Coronary artery (tissue), 2 donors: ENCODE measurements at places on chromosomes 7 and 10.

- no peak for DNase-seq
Observed at GRCh38 chr10:129946859-129947258, 17.2 kb downstream of the EBF3 start.

- no peak for DNase-seq
Observed at GRCh38 chr10:20922451-20922850, 25.3 kb upstream of the NEBL start.

- no peak for DNase-seq
Observed at GRCh38 chr10:71840958-71841335, 10.1 kb downstream of the PSAP start.

- no peak for DNase-seq
Observed at GRCh38 chr10:130932326-130933007, 379.1 kb downstream of the TCERG1L start.

- peak; percentile 69 for DNase-seq
Observed at GRCh38 chr10:31580646-31581045, 261.6 kb downstream of the ZEB1 start.

DNA sequence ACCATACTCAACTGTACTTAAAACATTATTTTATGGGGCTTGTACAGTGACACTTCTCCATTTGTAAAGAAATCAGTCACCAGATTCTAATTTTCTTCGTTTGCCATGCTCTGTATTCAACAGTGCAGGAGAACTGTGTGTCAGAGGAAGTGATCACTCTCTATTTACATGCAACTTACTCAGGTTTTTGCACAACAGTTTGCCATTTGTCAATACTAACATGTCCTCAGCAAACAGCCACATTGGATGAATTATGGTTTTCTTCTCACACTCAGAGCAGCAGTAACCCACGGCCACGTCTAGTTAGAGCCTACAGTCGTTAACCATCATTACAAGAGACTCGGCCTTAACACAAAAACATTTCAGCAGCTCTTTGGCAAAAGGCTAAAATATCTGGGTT lies 69.2 kb upstream of the SP4 start:
- DNase-seq: no peak

GRCh38 chr7:12685550-12685949 lies 1.9 kb upstream of the ARL4A start:
- no peak for DNase-seq

- no peak for DNase-seq
Observed at GRCh38 chr10:98431016-98431415, 15.7 kb downstream of the HPS1 start.

- no peak for DNase-seq
Observed at GRCh38 chr7:145134377-145134776, 298.5 kb upstream of the TPK1 start.

DNA sequence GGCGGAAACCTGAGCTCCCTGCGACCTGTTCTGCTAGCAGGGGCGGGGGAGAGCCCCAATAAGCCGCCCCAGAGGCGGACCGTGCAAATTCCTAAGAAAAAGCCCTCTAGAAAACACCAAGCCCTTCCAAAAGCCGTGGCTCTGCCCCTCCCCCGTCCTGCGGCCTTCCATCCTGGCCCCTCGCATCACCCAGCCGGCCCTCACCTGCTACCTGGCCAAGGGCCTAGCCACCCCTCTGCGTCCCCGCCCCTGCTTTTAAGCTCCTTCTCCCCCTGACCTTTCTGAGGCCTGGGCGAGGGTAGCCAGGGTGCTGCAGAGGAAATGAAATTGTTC lies 24.9 kb downstream of the SKIDA1 start:
- DNase-seq: no peak

DNA sequence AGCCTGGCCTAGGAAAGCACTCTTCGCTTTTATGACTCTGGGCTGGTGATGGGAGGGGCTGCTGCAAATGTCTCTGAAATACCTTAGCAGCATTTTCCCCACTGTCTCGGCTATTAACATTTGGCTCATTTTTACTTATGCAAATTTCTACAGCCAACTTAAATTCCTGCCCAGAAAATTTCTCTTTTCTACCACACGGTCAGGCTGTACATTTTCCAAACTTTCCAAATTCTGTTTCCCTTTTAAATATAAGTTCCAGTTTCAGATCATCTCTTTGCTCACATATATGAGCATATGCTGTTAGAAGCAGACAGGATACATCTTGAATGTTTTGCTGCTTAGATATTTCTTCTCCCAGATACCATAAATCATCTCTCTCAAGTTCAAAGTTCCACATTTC lies 332.3 kb downstream of the ADK start:
- DNase-seq: no peak

GRCh38 chr10:11876324-11876723 lies 53.2 kb downstream of the PROSER2 start:
- no peak for DNase-seq

DNA sequence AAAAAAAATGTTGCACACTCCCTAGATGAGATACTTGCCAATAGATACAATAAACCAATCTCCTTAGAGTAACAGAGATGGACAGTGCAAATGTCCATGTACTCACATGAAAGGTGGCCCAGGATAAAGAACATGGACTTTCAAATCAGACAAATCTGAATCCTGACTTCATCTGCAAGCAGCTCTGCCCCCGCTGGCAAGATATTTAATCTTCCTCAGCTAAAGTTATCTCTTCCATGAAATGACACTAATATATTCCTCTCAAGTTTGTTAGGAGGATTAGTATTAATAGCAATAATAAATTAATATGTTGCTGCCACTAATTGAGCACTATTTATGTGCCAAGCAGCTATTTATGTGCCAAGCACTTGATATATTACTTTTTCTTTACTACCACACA lies 148.6 kb upstream of the YAE1 start:
- DNase-seq: no peak

- peak; percentile 55 for DNase-seq
Observed at GRCh38 chr10:124338276-124338925, 80.3 kb downstream of the OAT start.

GRCh38 chr7:95781961-95782586 lies 9.7 kb downstream of the DYNC1I1 start:
- DNase-seq: no peak

GRCh38 chr10:27252267-27253000 lies 11.8 kb upstream of the ACBD5 start:
- no peak for DNase-seq

GRCh38 chr10:87552248-87552929 lies 47.7 kb downstream of the MINPP1 start:
- no peak for DNase-seq

GRCh38 chr10:14820010-14820774 lies 17.6 kb downstream of the CDNF start:
- no peak for DNase-seq

GRCh38 chr7:17406738-17407137 lies 108.3 kb downstream of the AHR start:
- no peak for DNase-seq

DNA sequence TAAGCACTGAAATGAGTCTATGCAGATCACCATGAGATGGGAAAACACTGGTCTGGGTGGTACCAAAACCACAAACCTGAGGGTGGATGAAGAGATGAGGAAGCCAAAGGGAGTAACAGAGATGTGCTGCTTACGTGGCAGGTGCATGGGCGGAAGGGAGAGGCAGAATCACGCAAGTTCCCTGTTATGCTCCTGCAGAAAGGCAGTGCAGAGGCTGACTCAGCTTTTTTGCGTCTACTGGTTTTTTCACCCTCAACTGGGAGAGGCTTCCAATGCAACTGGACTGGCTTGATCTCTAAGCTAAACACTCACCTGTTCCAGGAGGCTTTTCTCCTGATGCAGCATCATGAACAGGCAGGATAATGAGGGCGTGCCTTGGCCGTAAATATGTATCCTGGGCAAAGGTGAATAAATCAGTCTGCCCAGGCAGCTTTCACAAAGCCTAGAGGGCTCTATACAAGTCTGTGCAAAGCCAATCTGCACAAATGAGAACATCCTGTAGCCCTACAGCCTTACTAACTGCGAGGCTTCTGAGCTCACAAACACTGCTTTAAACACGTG lies 95.4 kb upstream of the AFAP1L2 start:
- no peak for DNase-seq

DNA sequence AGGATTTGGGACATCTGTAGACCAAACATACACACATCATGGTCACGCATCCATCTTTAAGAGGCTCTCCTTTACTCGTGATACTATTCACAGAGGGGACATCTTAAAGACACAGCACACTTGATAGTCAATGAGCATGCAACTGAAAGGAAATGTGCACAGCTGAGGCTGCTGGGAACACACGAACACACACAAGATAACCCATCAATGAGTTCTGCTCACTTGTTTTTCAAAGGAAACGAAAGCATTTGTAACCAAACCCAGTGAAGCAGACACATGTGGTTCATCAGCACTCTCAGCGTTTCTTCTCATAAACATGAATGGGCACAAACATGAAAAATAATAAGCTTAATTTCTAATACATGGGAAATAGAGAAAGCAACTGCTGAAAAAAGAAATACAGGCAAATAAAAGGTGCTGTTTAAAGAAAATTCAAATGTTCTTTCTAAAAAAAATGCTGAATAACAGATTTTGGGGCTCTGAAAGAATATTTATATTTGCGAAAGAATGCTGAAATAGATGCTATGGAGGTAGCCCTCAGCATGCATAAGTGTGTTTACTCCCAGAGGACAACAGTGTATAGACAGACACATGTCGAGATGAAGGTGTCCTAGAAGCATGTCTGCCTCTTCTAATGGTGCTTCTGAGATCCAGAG lies 59.7 kb upstream of the LAMB4 start:
- DNase-seq: no peak

DNA sequence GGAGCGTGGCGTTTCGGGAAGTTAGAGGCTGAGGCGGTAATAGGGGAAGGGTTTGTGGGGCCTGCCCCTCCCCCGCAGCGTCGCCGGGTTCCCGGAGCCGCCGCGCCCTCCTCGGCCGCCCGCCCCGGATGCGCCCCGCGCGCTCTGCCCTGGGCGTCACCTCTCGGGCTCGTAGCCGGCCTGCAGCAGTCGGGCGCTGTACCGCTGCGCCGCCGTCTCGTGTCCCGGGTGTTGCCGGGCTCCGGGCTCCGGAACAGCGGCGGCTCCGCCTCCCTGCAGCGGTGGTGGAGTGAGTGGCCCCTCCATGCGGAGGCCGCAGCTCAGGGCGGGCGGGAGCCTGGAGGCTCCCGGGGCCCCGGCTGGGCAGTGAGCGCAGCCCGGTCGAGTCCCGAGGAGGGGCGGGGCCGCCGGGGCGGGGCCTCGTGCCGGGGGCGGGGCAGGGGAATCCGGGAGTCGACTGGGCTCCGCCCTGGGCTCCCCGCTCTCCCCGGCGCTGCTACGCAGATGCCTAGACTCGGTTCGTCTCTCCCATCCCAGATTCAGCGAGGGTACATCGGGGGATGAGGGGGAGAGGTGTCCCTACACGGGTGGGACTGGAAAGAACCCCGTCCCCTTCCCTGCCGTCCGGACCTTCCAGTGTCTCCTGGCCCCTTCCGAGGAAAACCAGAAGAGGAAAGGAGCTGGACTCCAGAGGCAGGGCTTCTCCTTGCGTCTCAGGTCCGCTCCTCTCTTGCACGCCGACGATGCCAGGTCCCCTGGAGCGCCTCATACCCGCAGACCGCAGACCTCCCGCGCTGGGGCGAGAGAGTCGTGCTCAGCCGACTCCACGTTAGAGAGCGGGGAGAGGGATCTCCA lies at the start of gene IMPDH1:
Gene IMPDH1 (minus strand): TSS at position 387 of the 855 bp plus-strand sequence. CDS start 81 bp downstream, at position 306.
- DNase-seq: peak; percentile 94

- DNase-seq: no peak
Observed at GRCh38 chr10:31404640-31405039, 85.6 kb downstream of the ZEB1 start.

GRCh38 chr7:93997868-93998267 lies 6.3 kb downstream of the BET1 start:
- DNase-seq: no peak

- DNase-seq: peak; percentile 87
Observed at GRCh38 chr10:50991456-50992355, 82.6 kb upstream of the PRKG1 start.

- no peak for DNase-seq
Observed at GRCh38 chr7:90383422-90383821, 19.8 kb upstream of the CLDN12 start.

- DNase-seq: no peak
Observed at GRCh38 chr10:113538151-113538550, 14.7 kb upstream of the HABP2 start.

- no peak for DNase-seq
Observed at GRCh38 chr10:93844979-93845626, 48.7 kb upstream of the SLC35G1 start.
